ENCODE measurements at places on chromosomes 2 and 18.

- no peak for DNase-seq
These were observed 861.8 kb downstream of the BCL11A start for GRCh38 chr2:59691518-59692190.

DNA sequence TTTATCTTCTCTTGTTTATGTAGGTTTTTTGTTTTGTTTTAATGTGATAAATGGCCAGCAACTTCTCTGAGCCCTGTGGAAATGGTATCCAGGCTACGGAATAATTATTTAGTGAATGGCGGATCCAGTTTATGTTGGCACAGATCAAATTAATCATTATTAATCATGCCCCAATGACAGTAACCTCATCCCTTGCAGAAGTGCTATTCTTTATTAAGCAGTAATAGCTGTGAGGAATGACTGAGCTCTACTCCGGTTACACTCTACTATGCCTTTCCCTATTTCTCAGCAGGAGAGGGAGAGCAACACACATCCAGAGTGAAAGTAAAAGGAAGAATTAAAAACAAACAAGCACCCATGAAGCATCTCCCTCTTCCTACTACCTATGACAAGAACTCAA is 84.8 kb downstream of the SETBP1 start:
- DNase-seq = no peak

DNA sequence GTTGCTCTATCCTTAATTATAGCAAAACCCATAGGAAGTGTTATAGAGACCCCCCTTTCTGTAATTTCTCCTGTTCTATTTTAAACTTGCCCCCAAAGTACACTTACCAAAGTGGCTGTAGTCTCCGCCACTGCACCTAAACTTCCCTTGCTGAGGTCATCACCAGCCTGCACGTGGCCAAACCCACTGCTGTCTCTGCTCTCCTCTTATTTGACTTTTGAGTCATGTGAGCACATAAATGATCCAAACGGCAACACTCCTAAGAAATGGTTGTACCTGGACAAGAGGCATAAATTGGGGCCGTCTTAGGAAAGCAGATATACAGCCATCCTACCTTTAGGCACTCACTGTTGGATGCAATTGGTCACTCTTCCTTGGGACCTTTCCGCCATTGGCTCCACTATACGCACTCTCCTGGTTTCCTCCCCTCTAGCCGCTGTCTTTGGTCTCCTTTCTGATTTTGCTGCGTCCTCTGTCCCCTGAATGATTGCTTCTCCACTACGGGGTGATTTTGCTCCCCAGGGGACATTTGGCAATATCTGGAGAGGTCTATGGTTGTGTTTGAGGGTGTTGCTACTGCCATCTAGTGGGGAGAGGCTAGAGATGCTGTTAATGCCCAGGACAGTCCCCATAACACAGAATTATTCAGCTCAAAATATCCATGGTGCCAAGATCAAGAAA is 19.2 kb upstream of the IL36G start:
- no peak for DNase-seq

GRCh38 chr2:234483568-234484251 is 13.2 kb downstream of the ARL4C start:
- no peak for DNase-seq

DNA sequence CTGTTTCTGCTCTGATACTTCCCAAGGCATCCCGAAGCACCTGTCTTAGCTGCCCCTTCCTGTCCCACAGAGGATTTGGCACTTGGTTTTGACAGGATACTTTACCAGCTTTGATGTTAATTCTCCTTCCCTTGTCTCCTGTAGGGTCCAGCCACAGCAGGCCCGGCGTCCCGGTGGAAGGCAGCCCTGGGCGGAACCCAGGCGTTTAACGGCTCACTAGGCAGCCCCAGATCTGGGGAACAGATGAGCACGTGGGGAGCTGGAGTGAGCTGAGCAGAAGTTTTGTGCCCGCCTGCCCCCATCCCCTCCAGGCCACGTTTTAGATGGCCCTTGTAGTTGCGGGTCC is 11.4 kb downstream of the ANKRD23 start:
- no peak for DNase-seq

All from left forelimb (tissue), 1 donor.